ENCODE measurements at places on chromosomes 6 and 20.
A peak's percentile ranks its signal among the peaks of the same experiment; 100 is the strongest.

GRCh38 chr6:149860834-149861602 is 3.1 kb downstream of the LRP11 start:
- no peak for DNase-seq

- DNase-seq: peak; percentile 35
Observed at GRCh38 chr6:138403324-138403800, 661 bp upstream of the HEBP2 start.

DNA sequence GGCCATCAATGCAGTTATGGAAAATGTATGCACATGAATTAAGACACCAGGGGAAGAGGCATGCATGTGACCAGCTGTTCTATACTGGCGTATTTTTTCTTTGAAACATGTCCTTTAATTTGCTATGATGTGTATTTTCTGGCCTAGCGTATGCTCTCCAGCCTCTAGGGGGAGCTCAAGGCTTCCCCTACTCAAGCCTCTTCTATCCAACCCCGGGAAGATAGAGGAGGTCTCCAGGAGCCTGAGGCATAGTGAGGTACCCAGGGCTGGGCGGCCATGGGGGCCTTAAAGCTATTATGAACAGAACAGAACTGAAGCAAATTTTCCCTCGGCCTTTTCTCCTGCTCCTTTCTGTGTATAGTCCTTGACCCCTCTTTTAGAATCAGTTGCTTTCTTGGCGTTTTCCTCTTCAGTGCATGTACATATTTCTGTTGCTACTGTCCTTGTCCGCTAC is 528.9 kb downstream of the MAFB start:
- DNase-seq: peak; percentile 24

GRCh38 chr6:165835410-165835851 is 172.4 kb upstream of the PDE10A start:
- no peak for DNase-seq

DNA sequence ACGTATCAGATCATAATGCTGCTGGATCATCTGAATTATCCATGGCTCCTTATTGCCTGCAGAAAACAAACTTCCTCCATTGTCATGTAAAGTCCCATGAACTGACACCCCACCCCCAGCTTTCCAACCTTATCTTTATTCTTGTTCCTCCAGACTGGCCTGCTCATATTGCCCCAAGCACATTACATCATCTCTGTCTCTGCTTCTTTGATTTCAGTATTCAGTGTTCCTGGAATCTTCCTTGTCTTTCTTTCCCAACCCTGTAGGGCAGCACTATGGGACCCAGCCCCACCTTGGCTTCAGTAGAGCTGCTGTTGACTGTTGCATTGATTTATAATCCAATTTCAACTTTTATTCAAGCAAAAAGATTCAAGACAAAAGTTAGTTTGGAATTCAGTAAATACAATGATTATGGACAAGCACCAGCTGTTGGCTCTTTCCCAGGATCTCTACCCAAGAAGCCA is 187.5 kb upstream of the ECI2 start:
- DNase-seq: no peak

- DNase-seq: no peak
Observed at GRCh38 chr6:155158030-155158843, 105.6 kb upstream of the CLDN20 start.

DNA sequence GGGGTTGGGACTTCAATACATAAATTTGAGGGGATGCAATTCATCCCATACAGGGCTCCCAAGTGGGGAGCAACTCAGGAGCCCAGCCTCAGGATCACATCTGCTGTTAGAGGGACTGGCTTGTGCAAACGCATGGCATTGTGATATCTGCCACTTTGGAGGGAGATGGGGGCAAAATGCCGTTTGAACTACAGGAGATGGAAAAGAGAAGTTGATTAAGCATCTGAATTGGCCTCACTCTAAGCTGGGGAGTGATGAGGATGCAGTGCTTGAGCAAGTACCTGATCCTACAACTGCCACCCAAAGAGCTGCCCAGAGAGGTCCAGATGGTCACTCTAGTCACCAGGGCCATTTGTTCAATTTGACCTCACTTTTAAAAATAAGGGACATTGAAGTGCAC is 2.0 kb downstream of the LY86 start:
- DNase-seq: no peak

- no peak for DNase-seq
Observed at GRCh38 chr6:36487698-36488097, 44.9 kb downstream of the KCTD20 start.

Data from NCI-H1105 treated with DMSO at 0.1 percent for 48 hours (cell line).